Stimulated activated CD8-positive, alpha-beta memory T cell treated with anti-CD3 and anti-CD28 coated beads, Interleukin-2, amount 100 ng/mL, for 1 hour (primary cell): ENCODE measurements at places on chromosomes 1 and 21.

GRCh38 chr1:153789478-153790034, 14.3 kb downstream of the SLC27A3 start:
- DNase-seq: no peak

DNA sequence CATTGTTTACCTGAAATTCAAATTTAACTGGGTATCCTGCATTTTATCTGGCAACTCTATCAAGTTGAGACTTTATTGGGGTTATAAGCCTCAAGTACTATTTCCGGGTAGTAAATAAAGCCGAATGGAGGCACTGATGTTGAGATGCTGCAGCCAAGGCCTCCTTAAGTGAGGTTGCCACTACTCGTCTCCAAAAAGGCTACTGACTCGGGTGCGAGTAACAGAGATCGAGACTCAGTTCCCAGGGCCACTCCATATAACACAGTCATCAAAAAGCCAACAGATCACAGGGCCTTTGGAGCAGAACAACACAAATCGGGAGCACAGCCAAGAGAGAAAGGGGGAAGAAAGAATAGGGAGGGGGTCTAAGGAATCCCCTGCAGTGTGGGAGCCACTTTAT, 524 bp downstream of the COPA start:
- DNase-seq: no peak

DNA sequence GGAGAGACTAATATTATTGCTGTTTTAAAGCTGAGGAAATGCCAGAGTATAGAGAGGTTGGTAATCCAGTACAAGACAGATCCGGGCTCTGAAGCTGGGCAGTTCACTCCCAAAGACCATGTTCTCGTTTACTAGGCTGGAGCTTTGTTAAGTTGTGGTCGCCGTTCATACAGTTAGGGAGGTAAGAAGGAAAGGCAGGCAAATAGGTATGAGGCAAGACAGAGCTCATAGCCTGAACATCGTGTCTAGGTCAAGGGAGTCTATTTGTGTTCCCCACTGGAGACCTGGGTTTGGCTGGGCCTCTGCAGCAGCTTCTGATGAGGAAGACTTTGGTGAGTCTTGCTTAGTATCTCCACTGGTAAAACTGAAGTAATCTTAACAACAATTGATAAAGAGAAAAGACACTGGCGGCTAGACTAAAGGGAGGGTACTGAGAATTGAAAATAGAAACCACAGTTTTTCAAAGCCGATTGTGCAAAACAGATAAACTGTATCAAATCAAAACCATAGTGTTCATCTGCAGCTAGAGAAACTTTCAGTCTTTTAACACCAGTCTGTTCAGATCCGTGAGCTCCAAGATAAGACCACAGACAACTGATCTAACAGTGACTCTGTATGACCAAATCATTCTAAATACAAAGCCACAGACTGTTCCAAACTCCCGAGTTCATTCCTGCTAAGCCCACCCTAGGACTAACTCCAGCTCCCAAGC, 217.0 kb upstream of the FAM78B start:
- no peak for DNase-seq

GRCh38 chr1:187433598-187433997, 604.8 kb downstream of the PLA2G4A start:
- no peak for DNase-seq

- no peak for DNase-seq
Measured at GRCh38 chr1:168742386-168742785, 13.4 kb upstream of the DPT start.

GRCh38 chr1:208241512-208241911, 2.7 kb downstream of the PLXNA2 start:
- no peak for DNase-seq

- DNase-seq: no peak
Measured at GRCh38 chr1:36349241-36349671, 25.8 kb upstream of the EVA1B start.

DNA sequence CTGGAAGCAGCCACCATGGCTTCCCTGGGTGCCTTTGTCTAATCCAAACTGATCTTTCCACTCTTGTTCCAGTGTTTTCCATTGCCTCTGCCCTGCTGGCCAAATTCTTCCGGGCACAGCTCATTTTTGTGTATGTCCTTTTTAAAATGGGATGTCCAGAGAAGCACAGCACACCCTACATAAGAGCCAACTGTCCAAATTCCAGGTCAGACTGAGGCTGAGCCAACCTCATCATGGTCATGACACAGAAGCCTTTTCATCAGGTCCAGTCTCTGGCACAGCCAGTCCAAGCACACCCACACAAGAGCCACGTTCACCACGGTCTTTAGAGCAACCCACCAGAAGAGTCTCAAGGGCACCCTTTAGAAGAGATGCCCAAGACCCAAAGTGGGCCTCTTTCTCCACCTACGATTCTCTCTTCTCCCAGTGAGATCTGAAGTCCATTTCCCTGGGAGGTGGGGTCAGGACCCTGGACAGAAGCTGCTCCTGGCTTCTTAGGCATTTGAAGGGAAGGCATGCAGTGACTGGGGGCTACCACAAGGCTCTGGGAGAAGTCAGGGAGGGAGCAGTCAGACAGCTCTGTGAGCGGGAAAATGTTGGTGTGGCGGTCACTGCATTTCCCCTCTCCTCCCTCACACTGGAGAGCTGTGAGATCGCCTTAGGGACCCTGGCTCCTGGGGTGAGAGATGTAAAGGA, 53.2 kb downstream of the SYT2 start:
- DNase-seq: no peak

DNA sequence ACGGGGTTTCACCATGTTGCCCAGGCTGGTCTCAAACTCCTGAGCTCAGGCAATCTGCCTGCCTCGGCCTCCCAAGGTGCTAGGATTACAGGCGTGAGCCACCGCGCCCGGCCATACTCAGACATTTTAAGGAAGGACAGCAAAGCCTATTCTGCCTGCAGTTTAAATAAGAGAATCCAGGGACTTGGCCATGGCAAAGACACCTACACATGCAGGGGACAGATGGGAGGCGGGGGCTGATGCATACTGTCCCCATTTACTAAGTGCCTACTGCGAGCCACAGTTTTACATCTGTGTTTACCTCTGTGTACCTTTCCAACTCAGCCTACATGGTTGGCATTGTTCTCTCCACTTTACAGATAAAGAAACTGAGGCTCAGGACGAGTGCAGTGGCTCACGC, 25.4 kb downstream of the LDLRAD2 start:
- no peak for DNase-seq

DNA sequence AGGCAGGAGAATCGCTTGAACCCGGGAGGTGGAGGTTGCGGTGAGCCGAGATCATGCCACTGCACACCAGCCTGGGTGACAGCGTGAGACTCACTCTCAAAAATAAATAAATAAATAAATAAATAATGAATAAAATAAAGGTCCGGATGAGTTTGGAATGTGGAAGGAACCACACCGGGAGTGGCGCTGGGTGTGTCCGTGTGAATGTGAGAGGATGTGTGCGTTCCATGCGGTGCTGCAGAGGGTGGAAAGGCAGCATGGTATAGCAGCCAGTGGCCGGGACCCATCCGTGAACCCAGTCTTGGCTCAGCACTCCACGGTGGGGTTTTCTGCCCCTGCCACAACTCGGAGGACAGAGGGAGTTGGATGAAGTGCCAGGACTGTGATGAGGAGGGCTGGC, 56.2 kb upstream of the POFUT2 start:
- no peak for DNase-seq

GRCh38 chr1:200262326-200262965, 147.4 kb downstream of the ZNF281 start:
- DNase-seq: no peak

GRCh38 chr1:21184276-21184675, 7.6 kb upstream of the EIF4G3 start:
- no peak for DNase-seq

GRCh38 chr1:206826394-206826793, 39.0 kb upstream of the IL20 start:
- DNase-seq: no peak
